ENCODE measurements at places on chromosomes 16 and 17. TPM values are rescaled to one million over a fixed set of nuclear protein-coding genes. Genes with fewer than 3 reads are reported as not detected.

DNA sequence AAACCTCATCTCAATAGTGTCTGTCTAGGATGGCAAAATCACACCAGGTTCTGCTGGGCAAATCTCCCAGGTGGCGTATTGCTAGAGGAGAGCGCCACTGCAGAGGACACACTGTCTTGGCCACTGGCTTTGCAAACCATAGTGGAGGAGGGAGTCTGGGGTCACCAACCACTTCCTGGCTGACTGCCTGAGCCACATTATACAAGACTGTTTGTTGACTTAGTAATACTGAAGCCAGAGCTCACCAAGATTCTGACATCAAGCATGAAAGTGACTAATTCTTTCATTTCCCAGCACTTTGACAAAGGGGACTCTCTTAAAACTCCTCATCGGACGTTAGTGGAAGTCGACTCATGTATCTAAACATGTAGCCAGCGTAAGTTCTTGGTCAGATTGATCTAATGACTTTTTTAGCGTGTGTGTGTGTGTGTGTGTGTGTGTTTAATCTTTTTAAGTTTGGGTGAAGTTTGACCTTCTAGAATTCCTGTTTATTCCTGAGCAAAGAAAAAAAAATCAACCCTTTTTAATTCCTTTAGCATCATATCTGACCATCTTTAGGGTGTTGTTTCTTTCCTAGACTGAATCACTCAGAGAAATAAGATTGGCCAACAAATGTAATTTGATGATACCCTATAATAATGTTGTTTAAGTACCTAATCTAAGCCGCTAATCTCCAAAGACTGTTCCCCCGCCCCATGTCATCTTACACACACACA lies 13.7 kb downstream of the PITPNC1 start:
- peak; percentile 41 for DNase-seq

DNA sequence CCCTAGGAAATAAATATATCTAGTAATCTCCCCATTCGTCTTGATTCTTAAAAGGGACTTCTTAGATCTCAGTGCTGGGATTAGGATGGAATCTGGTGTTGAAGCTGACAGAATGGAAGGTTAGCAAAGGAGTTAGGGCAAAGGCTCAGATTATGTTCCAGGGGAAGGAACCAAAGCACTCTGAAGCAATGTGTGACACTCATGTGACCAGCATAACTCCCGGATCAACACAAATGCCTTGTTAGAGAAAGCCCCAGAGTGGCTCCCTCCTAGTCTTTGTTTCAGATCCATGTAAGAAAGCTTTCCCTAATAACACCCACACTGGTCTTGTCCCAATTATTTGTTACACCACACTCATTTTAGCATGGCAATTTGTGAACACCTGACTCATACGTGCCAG lies 62.6 kb upstream of the ERN1 start:
- DNase-seq, result no peak

DNA sequence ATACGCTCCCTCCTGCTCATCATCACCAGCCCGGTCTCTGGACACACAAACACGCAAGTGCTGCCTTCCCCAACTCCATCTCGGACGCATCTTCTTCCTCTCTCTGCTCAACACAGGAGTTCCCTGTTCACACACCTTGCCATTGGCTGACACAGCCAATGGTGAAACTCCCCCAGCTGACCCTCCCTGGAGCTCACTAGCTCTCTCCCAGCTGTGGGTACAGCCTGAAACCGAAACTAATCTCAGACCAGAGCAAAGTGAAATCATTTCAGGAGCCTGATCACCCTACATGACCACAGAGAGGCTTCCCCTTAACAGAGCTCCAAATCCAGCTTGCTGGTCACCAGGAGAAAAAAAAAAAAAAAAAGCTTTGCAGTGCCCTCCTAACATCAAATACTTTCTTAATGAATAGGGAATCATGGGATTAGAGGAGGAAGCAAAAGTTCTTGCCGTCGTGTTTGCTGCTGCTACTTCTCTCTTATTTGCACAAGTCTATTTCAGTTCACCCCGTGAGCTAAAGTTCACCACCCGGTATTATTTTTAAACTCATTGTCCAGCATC lies 8.3 kb downstream of the CUEDC1 start:
- DNase-seq, result peak; percentile 67

DNA sequence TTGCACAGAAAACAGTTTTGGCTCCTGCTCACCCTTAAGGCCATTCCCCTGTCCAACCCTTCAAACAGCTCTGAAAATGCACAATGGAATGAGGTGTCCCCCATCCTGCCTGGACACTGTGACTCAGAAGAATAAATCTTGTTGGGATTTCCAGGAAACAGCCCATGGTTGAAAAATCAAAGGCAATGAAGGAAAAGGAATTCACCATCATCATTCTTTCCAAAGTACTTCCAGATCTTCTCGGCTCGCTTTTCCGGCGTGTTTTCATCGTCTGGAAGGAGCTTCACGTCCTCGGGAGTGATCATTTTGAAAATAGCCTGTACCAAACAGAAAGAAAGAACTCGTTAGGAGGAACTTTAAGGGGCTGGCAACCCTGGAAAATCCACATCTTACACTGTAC lies 4.3 kb downstream of the RCVRN start:
- no peak for DNase-seq

DNA sequence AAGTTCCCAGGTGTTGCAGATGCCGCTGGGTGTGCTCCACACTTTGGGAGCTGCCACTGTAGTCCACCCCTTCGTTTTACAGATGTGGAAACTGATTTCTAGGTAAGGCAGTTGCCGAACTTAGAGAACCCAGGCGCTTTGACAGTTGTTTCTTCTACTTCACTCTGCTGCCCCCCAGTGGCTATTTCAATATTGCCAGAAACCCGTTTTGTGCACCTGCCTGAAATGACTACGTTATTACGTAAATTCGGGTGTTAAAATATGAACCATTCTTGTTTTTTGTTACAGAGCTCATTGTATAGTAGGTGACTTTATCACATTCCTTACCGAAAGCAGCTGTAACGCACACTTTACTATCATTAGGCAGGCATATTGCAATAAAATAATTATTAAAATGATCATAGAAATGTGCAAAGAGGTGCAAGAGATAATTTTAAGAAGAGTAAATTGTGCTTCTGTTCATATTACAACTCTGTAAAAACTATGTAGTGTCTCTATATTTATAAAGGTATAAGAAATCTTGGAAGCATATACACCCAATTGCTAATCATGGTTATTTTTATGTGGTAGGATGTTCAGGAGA lies 44.9 kb downstream of the OTOA start:
- DNase-seq, result peak; percentile 85

GRCh38 chr16:31352376-31353115 lies 2.4 kb upstream of the ITGAX start:
- DNase-seq, result no peak

PNMT gene
- total RNA-seq, result 48.3 TPM

SMIM5 gene
- not detected for total RNA-seq

Data from transverse colon (tissue), 4 donors.